Uterus (tissue), 4 donors: ENCODE measurements at places on chromosomes 12 and 14. TPM values are rescaled to one million over a fixed set of nuclear protein-coding genes. Genes with fewer than 3 reads are reported as not detected.

DNA sequence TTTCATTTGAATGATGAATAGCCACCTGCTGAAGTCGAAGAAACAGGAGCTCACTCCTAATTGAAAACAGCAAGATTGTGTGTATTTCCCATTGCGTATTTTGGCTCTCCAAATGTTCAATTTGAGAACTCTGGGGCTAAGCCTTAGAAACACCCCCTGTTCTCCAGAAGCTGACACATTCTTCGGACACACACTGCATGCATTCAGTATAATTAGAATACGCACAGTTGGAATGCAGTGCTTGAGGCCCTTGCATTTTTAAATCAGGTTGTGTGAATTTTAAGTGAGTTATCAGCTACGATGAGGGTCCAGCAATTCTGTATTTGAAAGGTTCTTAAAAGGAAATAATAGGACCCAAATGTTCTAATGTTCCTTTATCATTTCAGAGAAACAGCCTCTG, 103.8 kb downstream of the PRKD1 start:
- H3K4me3 ChIP-seq, result no peak overlapping the region
- H3K27ac ChIP-seq, result no peak overlapping the region
- H3K27me3 ChIP-seq, result no peaks in the 10 kb centered on the region

DNA sequence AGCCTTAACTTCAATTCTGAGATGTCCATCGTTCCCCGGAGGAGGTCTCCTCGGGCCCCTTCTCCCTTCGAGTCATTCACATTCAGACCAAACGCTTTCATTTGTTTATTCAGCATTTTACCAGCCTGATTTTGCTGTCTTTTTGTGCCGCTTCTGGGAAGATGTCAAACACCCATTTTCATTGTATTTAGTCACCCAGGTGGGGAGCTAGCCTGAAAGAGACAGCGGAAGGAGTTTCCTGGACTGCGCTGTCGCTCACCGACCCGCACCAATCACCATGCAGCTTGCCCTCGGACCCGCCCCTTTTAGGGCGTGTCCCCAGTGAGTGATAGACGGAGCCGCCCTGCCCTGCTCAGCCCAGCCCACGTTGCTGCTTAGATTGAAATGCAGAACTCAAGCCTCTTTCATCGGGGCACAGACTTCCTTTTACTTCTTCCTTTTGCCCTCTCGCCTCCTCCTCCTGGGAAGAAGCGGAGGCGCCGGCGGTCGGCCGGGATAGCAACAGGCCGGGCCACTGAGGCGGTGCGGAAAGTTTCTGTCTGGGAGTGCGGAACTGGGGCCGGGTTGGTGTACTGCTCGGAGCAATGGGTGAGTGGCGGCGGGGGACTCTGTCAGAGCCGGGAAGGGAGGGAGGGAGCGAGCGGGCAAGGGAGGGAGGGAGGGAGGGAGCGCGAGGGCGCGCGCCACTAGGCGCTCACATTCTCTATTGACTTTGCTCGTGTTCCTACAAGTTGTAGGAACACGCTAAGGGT, at the start of gene PAX9:
TSS of gene PAX9 (plus strand) at position 355 of the 752 bp plus-strand sequence. CDS start at position 585, 230 bp downstream.
- peaks cover 13% of the 10 kb centered on the region for H3K27me3 ChIP-seq
- no peaks in the 10 kb centered on the region for H3K4me1 ChIP-seq
- no peak within 1 kb of the TSS for H3K27ac ChIP-seq
- no peaks in the 10 kb centered on the region for H3K36me3 ChIP-seq
- no peak for DNase-seq

- peak overlapping the region; percentile 62 for H3K27ac ChIP-seq
- no peaks in the 10 kb centered on the region for H3K27me3 ChIP-seq
- H3K36me3 ChIP-seq, result no peaks in the 10 kb centered on the region
- H3K4me1 ChIP-seq, result no peaks in the 10 kb centered on the region
These were observed 42.4 kb downstream of the TRIP11 start for GRCh38 chr14:91997492-91997891.

DNA sequence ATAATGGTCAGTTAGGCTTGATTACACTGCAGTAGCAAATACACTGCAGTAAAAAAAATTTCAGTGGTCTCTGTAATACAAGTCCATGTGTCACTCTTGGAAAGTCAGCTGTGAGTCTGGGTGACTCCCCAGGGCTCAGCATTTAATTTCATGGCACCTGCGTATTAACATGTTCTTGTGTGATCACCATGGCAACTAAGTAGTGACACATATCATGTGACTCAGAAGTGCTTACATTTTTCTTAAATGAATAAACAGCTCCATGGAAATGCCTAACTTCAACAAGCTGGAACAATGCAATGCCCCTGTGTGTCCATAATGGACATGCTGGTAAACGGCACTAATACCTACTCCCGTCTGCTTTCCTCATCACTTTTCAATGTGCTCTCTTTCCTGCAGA, 88.5 kb upstream of the ANO4 start:
- no peak overlapping the region for H3K27ac ChIP-seq
- no peak overlapping the region for H3K4me3 ChIP-seq
- H3K27me3 ChIP-seq, result no peaks in the 10 kb centered on the region

GRCh38 chr14:75069121-75069810, at the start of gene ZC2HC1C:
Gene ZC2HC1C (plus strand): TSS chr14:75069641. CDS start chr14:75070574, 933 bp downstream.
- no peaks in the 10 kb centered on the region for H3K4me1 ChIP-seq
- peak; percentile 95 for DNase-seq
- H3K4me3 ChIP-seq, result peak within 1 kb of the TSS; percentile 49
- H3K36me3 ChIP-seq, result no peaks in the 10 kb centered on the region

- no peaks in the 10 kb centered on the region for H3K36me3 ChIP-seq
- DNase-seq, result no peak
- H3K4me1 ChIP-seq, result peaks cover 4% of the 10 kb centered on the region
- H3K27ac ChIP-seq, result no peak overlapping the region
- no peak overlapping the region for H3K4me3 ChIP-seq
These were observed 42.1 kb upstream of the MTERF2 start for GRCh38 chr12:107029081-107029480.

- H3K4me3 ChIP-seq, result no peak overlapping the region
- no peaks in the 10 kb centered on the region for H3K4me1 ChIP-seq
- no peak for DNase-seq
- H3K27me3 ChIP-seq, result no peaks in the 10 kb centered on the region
These were observed 64.5 kb downstream of the SYT1 start for GRCh38 chr12:78929075-78929418.

GRCh38 chr12:49582201-49582600, 14.3 kb upstream of the MCRS1 start:
- H3K4me1 ChIP-seq, result no peaks in the 10 kb centered on the region
- no peak overlapping the region for H3K4me3 ChIP-seq
- H3K36me3 ChIP-seq, result no peaks in the 10 kb centered on the region

The TBX3 gene
- total RNA-seq, result 37.9 TPM

GRCh38 chr12:15706010-15706676, 83.0 kb downstream of the EPS8 start:
- no peaks in the 10 kb centered on the region for H3K27me3 ChIP-seq
- no peak overlapping the region for H3K4me3 ChIP-seq
- peaks cover 11% of the 10 kb centered on the region for H3K4me1 ChIP-seq
- no peak for DNase-seq

DNA sequence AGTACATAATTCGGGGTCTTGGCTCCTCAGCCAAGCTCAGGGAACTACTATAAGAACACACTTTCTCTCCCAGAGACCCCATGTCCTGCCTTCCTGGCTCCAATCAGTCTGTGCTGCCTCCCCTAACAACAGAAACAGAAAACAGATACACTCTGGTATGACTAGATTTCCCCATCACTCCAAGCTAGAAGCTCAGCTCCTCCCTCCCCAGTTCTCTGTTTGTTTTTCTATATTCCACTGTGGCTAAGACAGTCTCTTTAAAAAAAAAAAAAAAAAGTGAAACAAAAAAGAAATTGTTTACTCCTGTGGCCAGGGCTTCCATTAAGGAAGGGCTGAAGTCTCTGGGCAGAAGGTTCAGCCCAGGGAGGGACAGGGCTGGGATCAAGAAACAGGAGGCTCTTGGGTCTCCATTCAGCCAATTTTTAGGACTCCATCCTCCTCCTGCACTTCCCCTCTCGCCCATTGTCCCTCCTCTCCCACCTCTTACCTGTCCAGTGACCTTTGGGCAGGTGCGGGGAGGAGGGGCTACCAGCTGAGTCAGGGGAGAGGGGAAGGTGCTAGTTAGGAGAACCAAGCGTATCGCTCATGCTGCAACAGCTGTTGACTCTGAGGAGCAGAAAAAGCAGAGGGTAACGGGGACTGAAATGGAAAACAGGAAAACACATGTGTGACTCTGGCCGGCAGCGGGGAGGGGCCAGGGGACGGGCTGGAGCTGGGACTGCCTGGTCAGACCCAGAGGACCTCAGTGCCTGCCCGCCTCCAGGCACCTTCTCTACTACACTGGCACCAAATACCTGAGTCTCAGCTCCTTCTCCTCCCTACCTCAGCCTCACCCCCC, 4.1 kb upstream of the SLC7A7 start:
- H3K4me1 ChIP-seq, result peaks cover 12% of the 10 kb centered on the region
- no peaks in the 10 kb centered on the region for H3K27me3 ChIP-seq
- no peaks in the 10 kb centered on the region for H3K36me3 ChIP-seq
- DNase-seq, result no peak

DNA sequence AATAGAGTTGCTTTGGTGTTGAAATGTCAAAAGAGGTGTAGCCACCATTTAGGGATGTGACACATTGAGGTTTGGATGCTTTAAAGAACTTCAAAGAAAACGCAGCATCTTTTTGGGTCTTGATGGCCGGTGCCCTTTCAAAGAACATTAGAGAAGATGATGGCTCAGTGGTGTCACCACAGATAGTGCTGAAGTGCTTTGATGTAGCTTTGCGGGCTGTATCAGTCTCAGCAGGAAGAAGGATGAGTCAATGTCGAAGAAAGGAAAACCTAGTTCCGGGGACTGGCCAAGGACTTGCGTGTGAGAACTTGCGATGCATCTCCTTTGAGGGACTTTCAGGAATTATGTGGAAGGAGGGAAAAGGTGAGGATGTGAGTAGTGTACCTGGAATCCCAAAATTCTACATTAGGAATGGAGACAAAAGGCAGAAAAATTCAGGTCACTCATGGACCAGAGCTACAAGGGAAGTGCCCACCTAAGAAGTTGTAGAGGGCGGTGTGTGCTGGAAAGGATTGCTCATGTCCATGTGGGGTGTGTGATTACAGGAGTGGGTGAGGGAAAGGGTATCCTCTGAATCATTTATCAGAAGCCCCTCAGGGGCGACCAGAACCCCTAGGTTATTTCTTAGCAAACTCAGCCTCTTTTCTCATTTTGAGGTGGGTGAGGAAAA, 39.7 kb upstream of the GZMB start:
- H3K4me1 ChIP-seq, result no peaks in the 10 kb centered on the region
- H3K4me3 ChIP-seq, result no peak overlapping the region
- H3K36me3 ChIP-seq, result no peaks in the 10 kb centered on the region
- no peaks in the 10 kb centered on the region for H3K27me3 ChIP-seq

The GALNT8 gene
- total RNA-seq, result 5.8 TPM

The PIWIL1 gene
- not detected for total RNA-seq

- no peak overlapping the region for H3K4me3 ChIP-seq
- H3K36me3 ChIP-seq, result no peaks in the 10 kb centered on the region
- DNase-seq, result no peak
- no peaks in the 10 kb centered on the region for H3K27me3 ChIP-seq
- H3K27ac ChIP-seq, result no peak overlapping the region
These were observed 36.7 kb downstream of the TMEM233 start for GRCh38 chr12:119630223-119630780.

GRCh38 chr12:124592050-124592449, 24.6 kb upstream of the NCOR2 start:
- no peak overlapping the region for H3K27ac ChIP-seq
- no peaks in the 10 kb centered on the region for H3K36me3 ChIP-seq
- DNase-seq, result no peak
- H3K4me3 ChIP-seq, result no peak overlapping the region

GRCh38 chr12:111216387-111217159, 152.3 kb downstream of the PHETA1 start:
- no peak for DNase-seq
- H3K27ac ChIP-seq, result no peak overlapping the region
- H3K27me3 ChIP-seq, result no peaks in the 10 kb centered on the region
- no peak overlapping the region for H3K4me3 ChIP-seq

- H3K27ac ChIP-seq, result peak overlapping the region; percentile 99
- no peaks in the 10 kb centered on the region for H3K27me3 ChIP-seq
- H3K36me3 ChIP-seq, result no peaks in the 10 kb centered on the region
- DNase-seq, result peak; percentile 28
These were observed 636 bp downstream of the GOLGA3 start for GRCh38 chr12:132827763-132828703.

The RASSF9 gene
- total RNA-seq, result 10.0 TPM

DNA sequence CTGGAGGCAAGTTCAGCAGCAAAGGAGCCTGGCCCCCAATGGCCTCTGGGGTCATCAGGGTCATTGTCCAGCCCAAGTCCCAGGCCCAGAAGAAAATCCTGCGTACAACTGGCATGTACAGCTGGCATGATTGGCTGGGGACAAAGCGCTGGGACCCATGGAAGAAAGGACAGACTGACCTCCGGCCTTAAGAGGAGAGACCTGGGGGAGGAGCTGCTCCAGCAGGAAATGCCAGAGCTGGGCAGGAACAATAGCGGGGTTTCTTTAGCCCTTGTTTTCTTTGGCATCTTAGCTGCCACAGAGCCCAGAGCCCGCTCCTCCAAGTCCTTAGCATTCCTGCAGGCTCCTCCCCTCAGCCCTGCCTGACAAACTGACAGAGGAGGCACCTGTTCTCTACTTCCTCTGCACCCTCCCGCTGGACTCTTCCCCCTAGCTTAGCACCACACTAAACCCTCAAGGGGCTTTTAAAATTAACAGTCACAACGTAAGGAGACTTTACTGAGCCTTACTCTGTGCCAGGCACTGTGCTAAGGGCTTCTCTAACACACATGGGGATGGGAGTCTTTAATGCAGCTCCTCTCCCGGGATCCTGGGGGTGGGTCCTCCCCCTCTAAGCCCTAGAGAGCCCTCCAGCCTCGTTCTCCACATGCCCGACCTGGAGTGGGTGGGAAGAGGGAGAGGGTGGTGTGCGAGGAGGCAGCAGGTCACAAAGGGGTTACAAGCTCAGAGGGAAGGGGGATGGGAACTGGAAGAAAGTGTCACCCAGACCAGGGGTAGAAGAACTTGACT, 1.8 kb upstream of the AQP5 start:
- H3K4me3 ChIP-seq, result no peak overlapping the region
- peaks cover 12% of the 10 kb centered on the region for H3K27me3 ChIP-seq
- DNase-seq, result no peak
- no peak overlapping the region for H3K27ac ChIP-seq
- no peaks in the 10 kb centered on the region for H3K4me1 ChIP-seq
- no peaks in the 10 kb centered on the region for H3K36me3 ChIP-seq

- no peaks in the 10 kb centered on the region for H3K4me1 ChIP-seq
- no peaks in the 10 kb centered on the region for H3K27me3 ChIP-seq
- H3K27ac ChIP-seq, result no peak overlapping the region
- H3K36me3 ChIP-seq, result no peaks in the 10 kb centered on the region
- H3K4me3 ChIP-seq, result no peak overlapping the region
These were observed 61.3 kb downstream of the PHLDA1 start for GRCh38 chr12:75970310-75970709.

DNA sequence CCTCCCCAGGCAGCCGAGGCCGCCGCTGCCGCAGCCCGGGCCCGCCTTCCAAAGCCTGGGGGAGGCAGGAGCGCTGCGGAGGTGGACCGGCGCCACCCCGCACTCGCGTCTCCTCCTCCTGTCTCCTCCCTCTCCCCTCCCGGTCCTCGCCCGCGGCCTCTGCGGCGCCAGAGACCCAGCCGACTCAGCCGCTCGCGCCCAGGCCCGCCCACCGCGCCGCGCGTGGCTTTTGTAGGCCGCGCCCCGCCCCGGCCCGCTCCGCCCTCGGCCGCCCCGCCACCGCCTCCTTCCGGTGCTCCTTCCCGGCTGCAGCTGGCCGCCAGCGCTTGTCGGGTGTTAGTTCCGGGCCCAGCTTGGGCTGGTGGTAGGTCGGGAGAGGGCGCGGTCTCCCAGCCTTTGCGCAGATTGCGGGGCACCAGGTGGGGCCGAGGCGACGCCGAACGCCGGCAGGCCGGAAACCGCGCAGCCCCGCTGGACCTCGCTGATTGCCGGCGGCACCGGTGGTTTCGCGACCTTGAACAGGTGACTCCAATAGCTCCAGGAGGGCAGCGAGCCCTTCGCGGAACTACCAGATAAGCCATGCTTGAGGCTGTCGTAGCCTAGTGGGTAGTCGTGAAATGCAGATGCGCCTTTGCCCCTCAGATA, at the start of gene CAPRIN2:
TSS of gene CAPRIN2 (minus strand) at position 202 of the 645 bp plus-strand sequence. CDS start 1,431 bp downstream, outside the sequence.
- H3K36me3 ChIP-seq, result no peaks in the 10 kb centered on the region
- H3K27me3 ChIP-seq, result no peaks in the 10 kb centered on the region
- peak within 1 kb of the TSS; percentile 86 for H3K4me3 ChIP-seq
- H3K27ac ChIP-seq, result peak within 1 kb of the TSS; percentile 78
- DNase-seq, result peak; percentile 93
